ENCODE measurements at places on chromosomes 5 and 9.

DNA sequence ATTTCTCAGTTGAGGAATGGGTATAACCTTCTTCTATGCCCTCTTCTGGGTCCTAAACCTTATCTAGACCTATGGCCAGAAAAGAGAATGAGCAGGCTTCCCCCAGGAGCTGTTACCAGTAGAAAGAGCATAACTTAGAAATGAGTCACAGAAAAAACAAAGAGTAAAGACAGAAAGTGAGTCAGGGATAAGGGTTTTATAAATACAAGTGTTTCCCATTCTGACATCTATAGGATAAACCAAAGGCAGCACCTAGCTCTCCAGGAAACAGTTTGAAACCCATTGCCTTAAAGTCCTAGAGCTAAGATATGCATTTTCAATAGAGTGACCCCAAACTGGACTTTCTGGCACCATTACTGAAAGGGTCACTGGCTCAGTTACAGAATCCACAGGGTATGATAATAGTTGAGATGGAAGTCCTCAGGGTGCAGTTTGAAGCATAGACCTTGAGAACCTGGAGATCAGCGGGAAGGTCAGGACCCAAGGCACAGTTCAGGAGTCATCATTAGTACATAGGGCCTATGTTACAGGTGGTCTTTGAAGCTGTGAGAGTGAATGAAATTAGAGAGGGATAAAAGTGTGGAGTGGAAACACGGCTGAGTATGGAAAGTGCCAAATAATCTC is 42.7 kb upstream of the LIFR start:
- DNase-seq = no peak

- no peak for DNase-seq
Observed at GRCh38 chr9:134558124-134558905, 83.3 kb upstream of the COL5A1 start.

DNA sequence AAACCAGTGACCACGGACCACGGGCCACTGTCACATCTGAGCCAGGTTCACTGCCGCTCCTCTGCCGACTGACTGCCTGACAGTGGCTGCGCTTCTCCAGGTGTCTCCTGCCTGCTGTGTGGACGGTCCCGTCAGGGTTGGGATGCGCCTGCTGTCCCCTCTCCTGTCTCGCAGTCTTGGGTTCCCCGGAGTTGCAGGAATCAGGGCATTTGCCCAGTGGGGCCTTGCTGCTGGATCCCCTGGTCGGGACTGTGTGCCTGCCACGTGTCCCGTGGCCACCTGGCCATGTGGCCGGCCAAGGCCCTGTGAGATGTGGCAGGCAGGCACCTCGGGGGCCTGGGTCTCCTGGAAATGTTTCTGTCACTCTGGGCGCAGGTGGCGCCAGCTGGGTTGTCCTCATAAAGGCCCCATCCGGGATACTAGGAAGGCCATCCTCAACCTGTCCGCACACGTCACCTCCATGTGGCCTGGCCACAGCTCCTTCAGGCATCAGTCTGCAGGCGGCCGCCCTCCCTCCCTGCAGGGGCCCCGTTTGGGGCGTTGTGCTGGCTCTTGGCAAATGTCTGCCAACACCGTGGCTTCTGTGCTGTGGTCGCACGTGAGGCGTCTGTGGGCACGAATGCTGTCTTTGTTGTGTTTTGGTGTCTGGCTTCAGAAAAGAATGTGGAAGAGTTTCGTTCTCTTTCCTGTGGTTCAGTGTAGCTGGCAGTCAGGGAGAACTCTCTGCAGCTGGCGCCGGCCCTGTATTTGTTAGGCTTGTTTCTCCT is 6.4 kb upstream of the TOR4A start:
- no peak for DNase-seq

GRCh38 chr9:14307989-14308852 is 5.7 kb downstream of the NFIB start:
- DNase-seq = no peak

DNA sequence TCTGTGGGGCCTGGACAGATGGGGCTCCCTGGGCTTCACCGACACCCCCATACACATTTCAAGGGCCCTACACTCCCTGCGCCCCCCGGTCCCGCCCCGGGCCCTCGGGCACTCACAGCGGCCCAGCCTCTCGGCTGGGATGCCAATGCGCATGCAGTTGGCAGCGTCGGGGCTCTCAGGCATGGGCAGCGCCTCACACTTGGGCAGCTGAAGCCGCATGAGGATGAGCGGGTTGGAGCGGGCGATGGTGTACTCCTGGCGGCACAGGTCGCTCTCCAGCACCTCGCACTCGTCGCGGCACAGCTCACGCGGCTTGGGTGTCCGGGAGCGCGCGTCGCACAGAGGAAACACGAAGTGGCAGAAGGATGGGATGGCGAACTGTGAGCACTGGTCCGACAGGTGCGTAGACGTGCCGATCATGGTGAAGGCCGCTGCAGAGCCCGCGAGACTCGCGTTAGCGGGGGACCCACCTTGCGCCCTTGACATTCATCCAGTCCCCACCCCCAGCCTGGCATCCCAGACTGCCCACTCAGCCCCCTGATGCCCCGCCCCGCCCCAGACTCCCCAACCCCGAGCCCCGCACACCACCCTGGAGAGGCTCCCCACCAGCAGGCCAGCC is 216.9 kb downstream of the ROR2 start:
- DNase-seq = no peak

Measured in T-helper 1 cell (primary cell).